SW480 (cell line): ENCODE measurements at places on chromosomes 16 and 17.

GRCh38 chr17:57662041-57662440 lies 83.1 kb downstream of the CCDC182 start:
- DNase-seq: no peak

- DNase-seq: no peak
Measured at GRCh38 chr17:57255182-57255775, 1.0 kb upstream of the MSI2 start.

- DNase-seq: no peak
Measured at GRCh38 chr17:64411999-64412771, 21.5 kb upstream of the PECAM1 start.

GRCh38 chr16:86729686-86730085 lies 151.3 kb downstream of the FOXL1 start:
- no peak for DNase-seq

DNA sequence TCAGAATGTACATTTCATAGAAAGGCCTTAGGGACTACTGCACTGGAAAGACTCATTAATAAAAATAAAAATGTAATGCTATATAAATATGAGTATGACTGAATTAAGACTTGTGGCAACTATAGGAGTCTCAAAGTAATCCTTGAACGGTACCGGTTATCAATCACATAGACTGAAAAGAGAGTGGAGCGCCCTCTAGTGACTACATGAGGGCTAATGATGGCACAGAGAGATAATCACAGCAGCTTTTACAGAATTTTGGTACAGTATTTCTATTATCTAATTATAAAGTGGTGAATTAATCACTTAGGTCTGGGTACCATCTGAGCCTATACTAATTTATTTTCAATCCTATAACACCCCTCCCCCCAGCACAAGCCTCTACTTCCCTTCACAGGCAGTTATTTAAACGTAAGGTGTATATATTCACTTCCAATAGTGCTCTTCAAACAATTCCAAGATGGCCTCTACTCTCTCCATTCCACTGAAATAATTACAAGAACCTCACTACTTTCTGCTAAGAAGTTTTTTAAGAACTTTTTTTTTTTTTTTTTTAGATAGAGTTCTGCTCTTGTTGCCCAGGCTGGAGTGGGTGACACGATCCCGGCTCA lies 40.7 kb upstream of the ANKFY1 start:
- peak; percentile 27 for DNase-seq

DNA sequence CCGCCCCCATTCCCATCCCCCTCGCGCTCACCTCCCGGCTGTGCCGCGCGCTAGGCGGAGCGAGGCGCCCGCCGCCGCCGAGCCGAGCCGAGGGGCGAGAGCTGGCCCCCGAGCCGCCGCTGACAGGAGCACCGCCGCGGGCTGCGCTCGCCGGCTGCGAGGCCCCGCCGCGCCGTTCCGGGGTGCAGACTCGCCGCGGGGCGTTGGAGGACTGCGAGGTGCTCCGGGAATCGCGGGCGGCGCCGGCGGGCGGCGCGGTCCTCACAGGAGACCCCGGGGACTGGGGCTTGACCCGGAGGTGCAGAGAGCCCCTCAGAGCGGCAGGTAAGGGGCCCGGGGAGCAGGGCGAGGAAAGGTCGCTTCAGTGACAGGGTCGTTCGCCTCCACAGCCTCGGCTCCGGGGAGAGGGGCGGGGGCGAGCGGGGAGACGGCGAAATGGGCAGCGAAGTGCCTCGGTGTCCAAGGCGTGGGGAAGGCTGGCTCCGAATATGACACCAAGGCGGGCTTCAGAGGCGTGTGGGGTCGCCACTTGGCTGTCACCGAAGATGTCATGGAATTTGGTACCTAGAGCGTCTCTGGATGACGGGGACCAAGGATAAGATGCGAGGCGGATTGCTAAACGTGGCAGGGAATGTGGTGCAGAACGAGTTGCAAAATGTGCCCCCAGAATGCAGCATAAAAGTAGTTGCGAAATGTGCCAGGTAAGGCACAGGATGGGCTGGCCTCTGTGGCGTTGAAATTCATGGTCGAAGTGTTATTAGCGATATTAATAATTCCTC lies 580 bp downstream of the TANC2 start:
- peak; percentile 31 for DNase-seq

DNA sequence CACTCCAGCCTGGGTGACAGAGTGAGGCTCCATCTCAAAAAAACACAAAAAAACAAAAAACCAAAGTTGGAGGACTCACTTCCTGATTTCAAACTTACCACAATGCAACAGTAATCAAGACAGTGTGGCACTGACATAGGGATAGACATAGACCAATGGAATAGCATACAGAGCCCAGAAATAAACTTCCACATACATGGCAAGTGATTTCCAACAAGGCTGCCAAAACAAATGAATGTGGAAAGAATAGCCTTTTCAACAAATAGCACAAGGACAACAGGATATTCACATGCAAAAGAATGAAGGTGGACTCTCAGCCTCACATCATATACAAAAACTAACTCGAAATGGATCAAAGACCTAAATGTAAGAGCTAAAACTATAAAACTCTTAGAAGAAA lies 36.8 kb upstream of the RASD1 start:
- DNase-seq: no peak

DNA sequence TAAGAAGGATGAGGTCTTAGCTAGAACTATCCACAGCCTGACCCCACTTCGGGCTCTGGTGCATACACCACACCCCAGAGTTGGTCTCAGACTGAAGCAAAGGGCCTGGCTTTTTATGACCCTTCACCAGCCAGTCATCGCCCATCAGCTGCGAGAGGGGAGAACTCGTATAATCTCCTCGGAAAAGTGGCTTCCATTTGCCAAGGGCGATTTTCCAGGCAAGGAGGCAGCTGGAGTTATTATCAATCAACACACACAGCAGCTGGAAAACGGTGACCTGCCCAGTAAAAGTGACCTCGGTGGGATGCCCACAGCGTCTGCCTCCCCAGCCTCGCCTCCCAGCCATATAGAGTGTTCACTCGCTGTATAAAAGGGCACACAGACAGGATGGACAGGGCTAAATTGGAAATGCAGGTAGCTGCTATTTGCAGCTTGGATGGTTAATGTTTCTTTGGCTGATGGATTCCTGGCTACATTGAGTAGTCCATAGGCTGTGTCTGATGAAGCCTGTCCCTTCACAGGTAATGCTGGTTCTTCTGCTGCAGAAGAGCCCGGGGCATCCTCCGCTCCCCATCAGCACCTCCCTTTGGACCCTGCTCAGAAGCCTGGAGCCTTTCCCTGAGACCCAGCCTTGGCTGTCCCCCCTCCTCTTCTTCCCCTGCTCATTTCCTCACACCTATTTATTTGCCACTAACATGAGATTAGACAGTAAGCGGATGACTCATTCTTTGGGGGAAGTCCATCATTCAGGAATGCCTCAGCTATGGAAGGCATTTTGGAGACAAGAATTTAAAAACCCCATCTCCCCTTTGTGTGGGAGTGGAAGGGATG lies 45.7 kb downstream of the TMEM186 start:
- DNase-seq: peak; percentile 52

DNA sequence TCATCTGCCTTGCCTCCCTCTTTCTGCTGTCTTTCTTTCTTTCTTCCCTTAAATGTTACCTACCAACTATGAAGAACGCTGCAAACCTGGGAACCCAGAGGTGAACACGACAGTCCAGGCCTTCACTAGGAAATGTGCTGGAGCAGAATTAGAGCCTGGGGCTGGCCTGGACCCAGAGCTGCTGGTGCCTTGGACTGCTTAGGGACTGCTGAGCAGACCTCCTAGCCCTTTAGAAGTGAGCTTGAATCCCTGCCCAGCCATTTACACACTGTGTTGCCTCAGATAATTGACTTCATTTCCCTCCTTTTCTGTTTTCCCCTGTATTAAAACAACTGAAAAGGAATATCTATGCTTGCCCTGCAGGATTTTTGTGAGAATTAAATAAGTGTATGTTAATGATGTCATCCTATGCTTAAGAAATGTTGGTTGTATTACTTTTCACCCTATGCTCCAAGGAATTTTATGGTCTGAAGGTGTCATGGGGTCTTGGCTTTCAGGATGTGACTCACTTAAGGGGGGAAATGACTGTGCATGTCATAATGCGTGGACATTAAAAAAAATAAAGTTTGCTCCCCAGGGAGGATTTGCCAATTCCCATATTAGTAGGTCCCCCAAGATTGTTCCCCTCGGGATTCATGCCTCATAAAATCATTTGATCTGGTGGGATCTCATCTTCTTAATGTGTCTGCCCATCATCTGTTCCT lies 11.5 kb downstream of the CDH13 start:
- no peak for DNase-seq

GRCh38 chr17:76253841-76254240 lies 11.3 kb upstream of the UBALD2 start:
- DNase-seq: no peak

- DNase-seq: no peak
Measured at GRCh38 chr16:12006637-12007036, 30.1 kb downstream of the SNX29 start.

DNA sequence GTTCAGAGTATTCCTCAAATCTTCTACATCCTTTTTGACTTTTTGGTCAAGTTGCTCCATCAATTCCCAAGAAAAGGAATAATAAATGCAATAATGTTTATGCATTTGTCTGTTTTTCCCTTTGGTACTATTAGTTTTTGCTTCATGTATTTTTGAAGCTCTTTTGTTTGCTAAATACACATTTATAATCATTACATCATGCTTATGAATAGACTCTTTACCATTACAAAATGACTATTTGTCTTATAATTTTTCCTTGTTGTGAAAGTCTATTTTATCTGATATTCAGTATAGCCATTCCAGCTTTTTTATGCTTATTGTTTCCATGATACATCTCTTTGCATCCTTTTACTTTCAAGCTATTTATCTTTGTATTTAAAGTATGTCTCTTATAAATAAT lies 41.2 kb downstream of the CEP112 start:
- DNase-seq: no peak

GRCh38 chr17:35146214-35146833 lies 1.3 kb upstream of the UNC45B start:
- DNase-seq: no peak

GRCh38 chr16:23342083-23342640 lies 40.1 kb downstream of the SCNN1B start:
- no peak for DNase-seq

DNA sequence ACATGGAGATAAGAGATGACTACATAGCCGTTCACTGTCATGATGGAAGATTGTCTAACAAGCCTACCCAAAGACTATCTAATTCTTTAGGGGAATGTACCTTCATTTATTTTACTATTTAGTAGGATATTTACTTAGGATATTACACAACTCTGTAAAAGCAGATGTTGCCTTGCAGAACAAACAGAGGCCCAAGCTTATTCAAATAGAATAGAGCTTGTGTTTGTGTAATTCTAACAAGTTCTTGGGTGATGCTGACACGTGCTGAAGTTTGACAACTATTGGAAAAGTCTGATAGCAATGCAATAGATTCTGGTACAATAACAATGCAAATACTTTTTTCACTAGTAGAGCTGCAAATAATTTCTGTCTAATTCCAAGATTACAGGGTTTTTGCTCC lies 447.6 kb downstream of the TOX3 start:
- DNase-seq: no peak

- DNase-seq: peak; percentile 38
Measured at GRCh38 chr17:74957935-74958740, 14.4 kb downstream of the HID1 start.

DNA sequence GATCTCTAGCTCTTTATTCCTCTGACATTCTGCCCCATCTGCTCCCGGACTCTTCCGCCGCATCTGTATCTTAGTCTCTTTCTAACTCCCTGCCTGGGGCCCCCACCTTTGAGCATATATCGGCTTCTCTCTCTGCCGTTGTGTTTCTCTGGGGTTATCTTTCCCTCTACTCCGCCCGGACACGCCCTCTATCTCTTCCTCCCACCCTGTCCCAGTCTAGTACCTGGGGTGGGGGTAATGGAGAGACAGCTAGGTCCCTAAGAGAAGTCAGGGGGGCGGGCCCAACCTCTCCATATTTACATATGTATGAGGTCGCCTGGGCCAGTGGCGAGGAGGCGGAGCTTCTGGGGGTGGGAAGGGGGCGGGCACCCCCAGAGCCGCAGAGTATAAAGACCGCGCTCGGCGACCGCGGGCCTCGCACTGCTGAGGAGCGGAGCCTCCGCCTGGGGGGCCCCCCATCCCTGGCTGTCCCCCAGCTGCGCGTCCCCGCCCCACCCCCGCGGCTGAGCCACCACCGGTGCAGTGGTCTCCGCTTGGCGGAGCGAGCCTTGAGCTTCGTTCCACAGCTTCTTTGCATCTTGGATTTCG lies at the start of gene ATP1B2:
Gene ATP1B2 (plus strand): TSS at position 418 of the 588 bp plus-strand sequence. CDS start 593 bp downstream, outside the sequence.
- peak; percentile 87 for DNase-seq

- DNase-seq: no peak
Measured at GRCh38 chr17:43645450-43645764, 16.3 kb downstream of the MEOX1 start.

- DNase-seq: no peak
Measured at GRCh38 chr17:57622306-57622682, 122.8 kb downstream of the CCDC182 start.

DNA sequence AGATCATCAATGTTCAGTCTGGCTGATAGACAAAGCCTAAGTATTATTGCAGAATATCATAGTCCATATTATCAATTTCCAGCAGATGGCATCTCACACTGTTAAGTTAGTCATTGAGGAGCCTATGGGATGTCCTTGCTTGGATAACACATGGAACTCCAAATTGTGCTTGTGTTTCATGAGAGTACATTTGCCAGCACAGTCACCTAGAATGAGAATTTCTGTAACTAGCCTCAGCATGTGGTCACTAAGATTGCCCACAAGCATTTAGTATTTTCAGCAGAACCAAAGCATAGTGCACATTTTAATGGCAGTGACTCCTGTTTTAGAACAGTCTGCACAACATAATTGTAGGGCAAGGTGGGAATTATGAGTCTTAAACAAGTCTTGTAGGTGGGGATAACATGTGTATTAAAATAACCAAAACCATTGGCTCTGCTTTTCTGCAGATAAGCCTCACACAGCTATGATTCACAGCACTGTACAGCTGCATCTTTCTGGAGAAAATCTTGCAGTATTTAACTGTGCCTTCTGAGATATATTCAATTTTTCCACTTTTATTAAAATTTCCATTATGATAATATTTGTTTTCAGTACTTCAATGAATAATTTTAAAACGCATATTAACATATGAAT lies 882.8 kb upstream of the SOX9 start:
- DNase-seq: peak; percentile 64

GRCh38 chr17:49992933-49993422 lies 2.0 kb downstream of the DLX3 start:
- no peak for DNase-seq

DNA sequence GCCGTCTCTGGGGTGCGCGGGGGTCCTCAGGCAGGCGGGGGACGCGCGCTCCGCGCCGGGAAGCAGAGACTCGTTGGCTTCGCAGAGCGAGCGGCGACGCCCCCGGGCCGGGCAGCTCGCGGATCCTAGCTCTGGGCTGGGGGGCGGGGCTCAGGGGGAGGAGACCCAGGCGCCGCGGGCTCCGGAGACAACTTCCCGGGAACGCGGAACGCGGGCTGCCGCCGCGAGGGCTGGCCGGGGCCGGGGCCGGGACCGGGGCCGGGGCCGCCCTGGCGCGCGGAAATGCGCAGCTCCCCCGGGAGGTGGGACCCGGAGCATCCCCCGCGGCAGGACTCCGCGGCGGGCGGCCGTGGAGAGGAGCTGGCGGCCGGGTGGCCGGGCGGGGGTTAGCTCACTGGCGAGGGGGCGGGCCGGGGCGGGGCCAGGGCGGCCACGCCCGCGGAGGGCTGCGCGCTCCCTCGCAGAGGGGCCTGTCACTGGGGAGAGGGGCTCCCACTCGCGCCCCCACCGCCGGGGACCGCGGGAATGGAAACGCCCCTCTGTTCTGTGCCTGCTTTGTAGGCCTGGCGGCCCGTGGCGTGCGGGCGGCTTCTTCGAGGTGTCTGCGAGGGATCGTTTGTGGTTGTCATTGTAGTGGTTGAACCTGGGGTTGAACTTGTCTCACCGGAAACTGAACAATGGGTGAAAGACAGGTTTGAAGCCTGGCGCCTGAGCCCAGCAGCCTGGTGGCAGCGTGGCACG lies at the start of gene GAS7:
Gene GAS7 (minus strand): TSS at position 98 of the 741 bp plus-strand sequence.
- no peak for DNase-seq
